ENCODE measurements at places on chromosomes 7 and 10.
A peak's percentile ranks its signal among the peaks of the same experiment; 100 is the strongest.

- peak; percentile 59 for DNase-seq
Observed at GRCh38 chr10:1516492-1517165, 220.7 kb downstream of the ADARB2 start.

DNA sequence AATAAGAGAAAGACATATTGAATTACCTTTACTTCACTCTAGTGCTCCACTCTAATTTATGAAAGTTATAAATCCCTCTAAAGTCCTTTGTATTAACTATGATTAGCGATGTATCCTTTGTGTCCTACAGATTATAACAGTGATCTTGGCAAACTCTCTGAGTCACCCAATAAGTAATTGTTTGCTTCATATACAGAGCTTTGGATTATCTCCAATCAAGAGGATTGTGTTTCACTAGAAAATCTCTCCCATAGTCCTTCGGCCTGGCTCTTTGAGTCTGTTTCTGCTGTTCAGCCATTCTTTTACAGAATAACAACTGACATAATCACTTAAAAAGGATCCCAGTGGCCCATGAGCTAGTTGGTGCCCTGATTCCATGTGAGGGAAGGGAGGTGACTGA lies 9.5 kb downstream of the LMOD2 start:
- DNase-seq: no peak

DNA sequence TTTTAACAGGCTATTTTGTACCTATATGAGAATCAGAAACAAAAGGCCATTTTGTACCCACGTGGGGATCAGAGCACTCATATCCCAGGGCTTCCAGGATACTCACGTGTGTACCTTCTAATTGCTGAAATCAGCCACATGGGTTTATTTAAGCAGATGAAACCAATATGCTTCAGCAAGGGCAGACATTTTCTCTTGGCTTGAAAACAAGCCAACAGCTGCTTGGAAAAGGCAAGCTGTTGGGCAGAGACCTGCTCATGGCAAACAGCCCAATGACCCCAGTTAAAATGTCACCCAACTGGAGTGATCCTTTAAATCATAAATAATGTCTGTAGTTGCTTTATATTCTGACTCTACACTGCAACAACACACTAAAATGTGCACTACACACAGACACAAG lies 26.5 kb upstream of the TOMM7 start:
- DNase-seq: peak; percentile 29

- peak; percentile 1 for DNase-seq
Observed at GRCh38 chr7:10889266-10889898, 84.3 kb upstream of the PHF14 start.

DNA sequence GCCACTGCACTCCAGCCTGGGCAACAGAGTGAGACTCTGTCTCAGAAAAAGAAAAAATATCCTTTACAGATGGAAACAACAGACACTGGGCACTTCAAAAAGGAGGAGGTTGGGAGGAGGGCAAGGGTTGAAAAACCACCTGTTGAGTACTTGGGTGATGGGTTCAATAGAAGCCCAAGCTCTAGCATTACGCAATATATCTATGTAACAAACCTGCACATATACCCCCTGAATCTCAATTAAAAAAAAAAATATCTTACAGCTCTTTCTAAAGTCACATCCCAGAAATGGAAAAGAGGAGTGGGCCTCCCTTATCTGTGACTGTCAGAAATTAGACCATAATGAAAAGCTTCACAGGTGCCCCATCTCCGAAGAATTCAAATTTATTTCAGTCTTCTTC lies 12.1 kb downstream of the VIM start:
- DNase-seq: no peak

DNA sequence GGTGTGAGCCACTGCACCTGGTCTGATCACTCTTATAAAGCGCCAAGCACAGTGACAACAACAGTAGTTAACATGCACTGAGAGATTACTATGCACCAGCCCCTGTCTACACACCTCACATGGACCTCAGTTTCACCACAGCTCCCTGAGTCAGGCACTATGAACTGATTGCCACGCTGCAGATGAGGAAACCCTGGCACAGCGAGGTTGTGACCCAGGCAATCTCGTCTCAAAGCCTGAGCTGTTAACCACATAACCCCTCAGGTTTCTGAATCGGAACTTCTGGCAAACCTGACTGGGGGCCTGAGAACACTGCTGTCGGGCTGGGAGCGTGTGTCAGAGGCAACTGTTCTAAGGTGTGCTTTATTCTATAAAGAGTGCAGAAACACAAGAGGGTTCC lies 150.8 kb downstream of the RNF216 start:
- DNase-seq: no peak

- no peak for DNase-seq
Observed at GRCh38 chr7:149562602-149563001, 65.0 kb upstream of the ZNF746 start.

DNA sequence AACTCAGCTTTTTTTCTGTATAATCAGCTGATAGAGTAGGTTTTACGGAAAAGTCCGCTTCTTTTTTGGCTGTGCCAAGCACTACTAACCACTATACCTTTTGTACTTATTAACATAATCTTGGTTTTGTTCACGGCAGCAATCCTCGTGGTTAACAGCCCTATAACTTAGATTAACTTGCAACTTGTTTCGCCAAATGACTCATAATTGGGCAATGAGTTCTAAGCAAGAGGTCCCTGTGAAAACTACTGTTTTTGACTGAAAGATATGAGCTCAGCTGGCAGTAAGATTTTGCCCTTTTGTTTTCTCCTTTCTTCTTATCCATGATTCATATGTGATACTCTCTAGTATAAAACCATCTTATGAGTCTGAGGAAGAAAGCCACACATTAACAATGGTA lies 345.0 kb upstream of the PCDH15 start:
- no peak for DNase-seq

DNA sequence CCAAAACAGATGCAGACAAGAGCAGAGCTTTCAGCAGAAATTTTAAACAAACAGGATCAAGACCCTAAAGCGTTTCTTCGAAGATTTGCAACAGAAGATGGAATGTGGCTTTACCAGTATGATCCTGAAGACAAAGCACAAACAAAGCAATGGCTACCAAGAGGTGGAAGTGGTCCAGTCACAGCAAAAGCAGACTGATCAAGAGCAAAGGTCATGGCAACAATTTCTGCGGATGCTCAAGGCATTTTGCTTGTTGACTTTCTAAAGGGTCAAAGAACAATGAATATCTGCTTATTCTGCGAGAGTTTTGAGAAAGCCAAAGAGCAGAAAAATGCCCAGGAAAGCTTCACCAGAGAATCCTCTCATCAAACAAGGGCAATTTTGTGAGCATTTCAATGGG lies 130.4 kb downstream of the MBL2 start:
- no peak for DNase-seq

DNA sequence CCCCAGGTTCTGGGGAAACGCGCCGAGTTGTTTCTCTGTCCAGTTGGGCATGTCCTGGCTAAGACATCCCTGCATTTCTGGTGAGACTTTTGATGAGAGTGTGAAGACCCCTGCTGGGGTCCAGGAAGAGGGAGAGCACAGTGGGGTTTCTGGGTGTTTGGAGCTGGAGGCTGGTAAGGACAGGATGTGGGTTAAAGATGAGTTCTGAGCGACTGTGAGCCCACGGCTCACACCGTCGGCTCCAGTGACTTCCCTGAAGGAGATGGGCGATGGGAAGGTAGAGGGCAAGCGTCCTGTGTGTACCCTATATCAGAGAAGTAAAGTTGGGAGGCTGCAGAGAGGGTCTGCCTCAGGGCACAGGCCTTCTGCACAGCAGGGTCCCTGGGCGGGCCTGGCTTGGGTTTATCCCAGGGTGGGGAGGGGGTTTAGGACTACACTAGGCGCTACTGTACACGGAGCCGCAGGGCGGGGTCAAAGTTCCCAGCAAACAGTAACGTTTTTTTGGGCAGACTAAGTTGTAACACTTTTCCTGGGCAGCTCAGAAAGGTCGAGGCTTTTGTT lies 3.6 kb downstream of the EMX2 start:
- no peak for DNase-seq

DNA sequence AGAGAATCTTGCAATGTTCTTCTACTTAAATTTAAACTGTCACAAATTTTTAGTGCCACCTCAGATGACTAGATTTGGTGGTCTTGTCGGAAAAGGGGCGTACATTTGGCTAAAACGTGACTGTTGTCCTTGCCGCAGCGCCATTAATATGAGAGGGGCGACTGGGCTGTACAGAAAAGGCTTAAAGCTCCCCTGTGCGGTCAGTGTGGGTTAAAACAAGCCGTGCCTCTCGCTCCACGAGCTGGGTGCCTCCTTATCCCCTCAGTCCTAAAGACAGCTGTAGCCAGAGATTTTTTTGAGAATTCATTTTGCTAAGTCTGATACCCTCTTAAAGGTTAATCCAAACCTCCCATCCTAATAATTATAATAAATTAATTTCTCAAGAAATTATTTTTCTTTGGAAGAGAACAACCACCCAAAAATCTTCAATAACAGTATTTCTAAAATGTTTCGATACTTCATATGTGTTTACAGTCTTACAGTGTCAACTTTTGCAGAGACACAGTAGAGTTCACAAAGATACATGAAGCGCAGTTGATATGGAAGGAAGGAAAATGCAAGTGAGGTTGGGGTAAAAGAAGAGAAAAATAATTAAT lies 68.6 kb downstream of the C7orf25 start:
- peak; percentile 3 for DNase-seq

DNA sequence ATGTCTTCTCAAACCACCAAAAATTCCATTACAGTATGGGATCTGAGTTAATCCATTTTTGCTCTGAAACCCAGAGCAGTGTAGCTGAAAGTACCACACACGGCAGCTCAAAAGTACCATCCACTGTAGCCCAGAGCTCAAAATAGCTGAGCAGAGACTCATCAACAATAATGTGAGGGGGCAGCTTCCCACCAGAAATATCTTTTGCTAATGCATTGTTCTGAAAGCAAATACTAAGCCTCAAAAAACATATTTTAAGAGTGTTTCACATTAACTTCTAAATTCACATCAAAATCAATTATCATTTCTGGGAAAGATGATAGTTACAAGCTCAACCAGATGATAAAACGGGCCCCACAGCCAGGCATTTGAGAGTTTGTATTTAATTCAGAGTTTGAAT lies 73.7 kb downstream of the ABLIM1 start:
- DNase-seq: no peak

- no peak for DNase-seq
Observed at GRCh38 chr10:14586901-14587300, 187.8 kb downstream of the FAM107B start.

GRCh38 chr10:770975-771374 lies 81.5 kb upstream of the DIP2C start:
- DNase-seq: no peak

GRCh38 chr7:158101821-158102450 lies 485.7 kb downstream of the PTPRN2 start:
- no peak for DNase-seq

DNA sequence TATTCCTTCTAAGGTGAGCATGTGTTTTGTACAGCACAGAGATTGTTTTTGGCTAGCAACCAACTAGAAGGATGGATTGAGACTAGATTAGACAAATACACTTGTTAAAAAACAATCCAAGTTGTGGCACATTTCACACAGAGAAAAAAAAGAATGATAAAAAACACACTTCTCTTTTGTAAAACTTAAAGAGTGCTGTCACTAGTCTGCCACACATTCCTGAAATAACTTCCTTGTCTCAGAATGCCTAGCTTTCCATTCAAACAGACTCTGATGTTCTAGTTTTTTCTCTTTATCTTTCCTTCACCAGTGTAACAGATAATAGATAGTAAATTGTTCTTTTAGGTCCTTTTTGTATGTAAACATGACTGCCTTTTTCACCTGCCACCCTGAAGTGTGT lies 11.4 kb downstream of the DLD start:
- DNase-seq: no peak

DNA sequence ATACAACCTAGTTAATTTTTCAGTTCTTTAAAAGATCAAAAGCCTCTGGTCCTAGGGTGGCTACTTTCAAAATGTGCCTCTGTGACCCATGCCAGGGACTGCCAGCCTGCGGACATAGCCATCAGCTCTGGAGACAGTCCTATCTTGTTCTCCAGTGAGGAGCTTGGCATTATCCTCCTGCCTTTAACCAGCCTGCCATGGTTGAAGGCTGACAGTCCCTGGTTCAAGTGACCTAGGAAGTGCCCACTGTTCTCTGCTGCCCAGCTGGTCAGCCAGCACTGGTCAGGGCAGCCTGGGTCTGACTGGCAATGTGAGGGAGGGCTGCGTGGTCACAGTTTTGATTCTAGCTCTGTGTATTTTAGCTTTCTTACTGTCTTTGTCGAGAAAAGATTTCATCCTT lies 18.1 kb upstream of the ARHGAP22 start:
- no peak for DNase-seq

DNA sequence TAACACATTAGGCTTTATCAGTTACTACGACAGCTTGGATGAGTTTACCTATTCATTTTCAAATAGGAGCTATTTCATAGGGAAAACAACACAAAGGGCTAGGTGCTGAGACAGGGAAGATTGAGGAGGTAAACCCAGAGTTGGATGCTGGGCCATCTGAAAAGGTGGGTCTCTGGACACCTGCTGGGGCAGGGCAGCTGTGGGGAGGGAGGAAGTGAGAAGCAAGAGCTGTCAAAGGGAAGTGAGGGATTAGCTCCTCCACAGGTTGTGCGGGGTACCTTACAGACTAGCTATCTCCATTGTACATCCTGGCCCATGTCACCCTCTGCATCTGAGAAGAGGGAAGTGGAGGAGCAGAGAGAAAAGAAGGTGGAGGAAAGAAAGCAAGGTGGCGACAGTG lies 48.9 kb downstream of the BLNK start:
- no peak for DNase-seq

DNA sequence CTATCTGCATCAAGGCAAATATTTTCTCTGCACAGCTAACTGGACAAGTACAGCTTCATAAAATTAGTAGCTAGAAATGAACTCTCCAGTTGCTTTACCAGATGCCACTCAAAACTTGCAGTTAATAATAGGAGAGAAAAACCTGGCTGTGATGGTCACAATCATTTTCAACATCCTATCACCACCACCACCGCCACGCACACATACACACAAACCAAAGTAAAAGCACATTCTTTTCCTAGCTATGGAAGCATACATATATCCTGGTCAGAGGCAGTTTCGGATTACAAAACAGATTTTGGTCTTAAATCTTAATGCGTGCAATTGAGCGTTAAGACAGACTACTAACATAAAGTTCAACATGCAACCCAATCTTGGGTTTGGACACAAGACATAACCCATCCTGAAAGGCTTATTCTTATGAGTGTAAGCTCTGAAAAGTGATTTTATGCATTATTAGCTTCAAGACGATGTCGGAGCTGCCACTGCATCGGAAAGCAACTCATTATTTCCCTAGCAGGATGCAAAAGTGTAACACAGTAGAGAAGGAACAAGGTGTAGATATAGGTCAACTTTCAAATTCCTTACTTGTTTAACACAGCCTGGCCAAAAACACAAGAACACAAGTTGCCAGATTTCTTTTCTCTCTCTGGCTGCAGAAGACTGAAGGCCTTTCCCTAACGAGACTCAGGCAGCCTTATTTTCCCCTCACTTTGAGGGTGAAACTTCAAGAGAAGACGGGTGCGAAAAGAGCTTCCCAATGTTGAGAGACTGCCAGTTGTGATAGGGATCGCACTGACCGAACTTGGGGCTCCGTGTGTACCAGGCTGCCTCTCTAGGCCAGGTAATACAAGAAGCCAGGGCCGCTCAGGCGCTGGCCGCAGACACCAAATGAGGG lies 1.2 kb downstream of the CACUL1 start:
- no peak for DNase-seq

GRCh38 chr7:91051966-91052365 lies 212.3 kb upstream of the FZD1 start:
- no peak for DNase-seq
